NCI-H460 (cell line): ENCODE measurements at places on chromosomes 4 and X. TPM values are rescaled to one million over a fixed set of nuclear protein-coding genes. Genes with fewer than 3 reads are reported as not detected.

TEX13B gene
- total RNA-seq = not detected in 2 replicates

WAS gene
- total RNA-seq = 0.20 TPM in 1 of 2 replicates, not detected in the other

POU3F4 gene
- not detected in 2 replicates for total RNA-seq

YIPF7 gene
- total RNA-seq = not detected in 2 replicates

DDIT4L gene
- 46.5 and 48.0 TPM in 2 replicates for total RNA-seq

CFP gene
- 0.10 TPM in 1 of 2 replicates, not detected in the other for total RNA-seq

PAGE5 gene
- total RNA-seq = not detected in 2 replicates

FAAH2 gene
- 0.05 TPM in 1 of 2 replicates, not detected in the other for total RNA-seq

DNA sequence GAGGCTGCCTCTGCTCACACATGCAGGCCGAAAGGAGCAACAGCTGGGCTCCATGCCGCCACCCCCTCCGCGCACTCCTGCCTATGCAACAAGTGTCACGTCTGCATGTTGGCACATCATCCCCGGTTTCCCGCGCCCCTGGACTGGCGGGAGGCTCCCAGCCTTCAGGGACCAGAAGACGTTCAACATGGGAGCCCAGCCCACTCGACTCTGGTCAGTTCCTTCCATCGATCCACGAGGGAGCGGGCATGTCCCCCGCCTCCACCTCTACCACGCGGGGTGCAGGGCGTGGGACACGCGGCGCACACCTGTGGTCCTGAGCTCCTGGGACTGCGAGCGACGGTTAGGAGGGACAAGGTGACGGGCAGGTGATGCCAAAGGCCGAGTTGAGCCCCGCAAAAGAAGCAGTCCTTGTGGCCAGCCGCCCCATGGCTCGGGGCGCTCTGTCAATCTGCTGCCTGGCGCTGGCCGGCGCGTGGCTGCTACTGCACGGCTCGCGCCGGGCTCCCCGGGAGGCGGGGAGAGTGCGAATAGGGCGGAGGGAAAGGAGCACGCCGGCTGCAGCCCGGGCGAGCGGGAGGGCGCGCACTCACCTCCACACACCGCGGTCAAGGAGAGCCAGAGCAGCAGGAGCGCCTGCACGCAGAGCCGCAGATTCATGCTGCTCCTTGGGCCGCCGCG lies 645 bp downstream of the APLN start:
- no peak for DNase-seq

DNA sequence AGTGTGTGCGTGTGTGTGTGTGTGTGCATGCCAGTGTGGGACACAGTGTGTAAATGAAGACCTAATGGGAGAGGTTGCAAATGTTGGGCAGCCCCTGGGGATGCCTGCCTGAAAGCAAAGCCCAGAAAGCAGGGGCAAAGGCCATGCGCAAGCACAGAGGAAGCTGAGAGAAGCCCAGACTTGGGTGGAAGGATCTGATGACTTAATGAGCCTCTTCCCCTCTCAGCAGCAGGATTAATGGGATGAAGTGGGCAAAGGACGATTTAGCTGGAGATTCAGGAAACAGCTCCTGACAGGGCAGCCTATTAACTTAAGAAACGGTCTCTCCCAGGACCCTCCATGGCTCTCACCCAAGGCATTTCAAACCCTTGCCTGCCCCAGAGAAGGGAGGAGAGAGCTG lies 107.3 kb downstream of the EFNB1 start:
- no peak for DNase-seq

GRCh38 chrX:2523911-2524310 lies 23.1 kb upstream of the DHRSX start:
- DNase-seq = no peak

GRCh38 chrX:125765347-125765746 lies 400.7 kb downstream of the DCAF12L2 start:
- no peak for DNase-seq

GRCh38 chrX:134365904-134366303 lies 94.1 kb upstream of the HPRT1 start:
- DNase-seq = no peak

GRCh38 chr4:103046416-103047290 lies 27.1 kb upstream of the SLC9B1 start:
- peak; percentile 30 for DNase-seq

GRCh38 chrX:71466979-71467523 lies 65.9 kb upstream of the OGT start:
- no peak for DNase-seq

DNA sequence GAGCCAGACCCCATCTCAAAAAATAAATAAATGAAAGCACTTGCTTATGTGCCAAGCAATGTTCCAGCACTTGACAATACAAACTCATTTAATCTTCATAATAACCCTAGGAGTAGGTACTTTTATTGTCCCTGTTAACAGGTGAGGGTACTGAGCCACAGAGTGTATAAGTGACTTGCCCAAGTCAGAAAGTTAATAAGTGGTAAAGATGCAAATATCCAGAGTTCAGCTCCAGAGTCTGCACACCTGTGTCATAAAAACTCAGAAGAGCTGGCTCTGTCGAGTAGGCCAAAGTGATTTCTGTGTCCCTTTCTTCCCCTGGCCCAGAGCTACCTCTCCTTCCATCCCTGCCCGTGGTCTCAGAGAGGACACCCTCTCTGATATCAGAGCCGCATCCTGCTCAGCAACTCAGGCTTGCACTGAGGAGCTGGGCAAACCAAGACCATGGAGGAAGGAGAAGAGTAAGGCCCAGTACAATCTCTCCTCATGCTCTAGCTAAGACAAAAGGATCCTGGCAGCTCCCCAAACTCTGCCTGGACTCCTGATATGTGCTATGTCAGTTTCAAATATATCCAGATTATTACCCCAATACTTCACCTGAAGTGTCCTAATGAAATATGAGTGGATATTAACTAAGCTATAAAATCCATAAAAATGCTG lies 136.3 kb downstream of the HS6ST2 start:
- no peak for DNase-seq

DNA sequence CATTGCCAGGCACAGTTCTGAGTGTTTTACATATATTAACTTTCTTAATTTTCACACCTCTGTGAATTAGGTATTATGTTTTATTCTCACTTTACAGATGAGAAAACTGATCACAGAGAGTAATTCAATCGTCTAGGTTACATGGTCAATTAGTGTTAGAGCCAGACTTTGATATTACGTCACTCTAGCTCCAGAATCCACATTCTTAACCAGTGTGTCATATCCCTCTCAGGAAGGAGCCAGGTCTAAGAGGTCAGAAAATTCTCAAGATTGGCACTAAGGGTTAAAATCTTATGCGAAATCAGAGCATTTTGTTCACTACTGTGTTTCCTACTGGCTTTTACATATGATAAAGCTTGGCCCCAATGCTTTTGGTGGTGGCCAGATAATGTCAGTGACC lies 7.4 kb downstream of the DMP1 start:
- peak; percentile 44 for DNase-seq

DNA sequence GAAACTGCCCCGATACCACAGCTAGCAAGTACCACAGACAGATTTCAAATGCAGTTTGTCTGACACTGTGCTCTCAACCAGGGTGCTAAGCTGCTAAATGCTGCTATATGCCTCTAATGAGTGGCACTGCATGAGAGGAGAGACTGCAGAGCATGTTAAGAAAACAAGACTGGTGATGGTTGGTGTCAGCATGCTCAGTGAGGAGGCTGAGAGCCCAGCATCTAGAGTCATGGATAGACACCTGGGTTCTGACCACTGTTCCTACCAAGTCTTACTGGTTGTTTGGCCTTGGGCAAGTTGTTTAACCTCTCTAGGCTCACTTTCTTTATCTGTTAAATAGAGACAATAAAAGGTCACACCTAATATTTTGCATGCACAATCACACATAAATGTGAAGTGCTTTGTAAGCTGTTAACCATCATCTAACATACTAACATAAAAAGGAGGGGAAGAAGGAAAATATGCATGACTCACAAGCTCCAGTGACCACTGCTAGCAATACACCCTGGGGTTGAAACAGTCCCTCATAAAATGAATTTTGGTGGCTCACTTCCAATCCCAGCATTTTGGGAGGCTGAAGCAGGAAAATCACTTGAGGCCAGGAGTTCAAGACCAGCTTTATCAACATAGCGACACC lies 20.7 kb downstream of the HHIP start:
- DNase-seq = peak; percentile 27

GRCh38 chr4:175499735-175500352 lies 312.2 kb downstream of the GPM6A start:
- no peak for DNase-seq

DNA sequence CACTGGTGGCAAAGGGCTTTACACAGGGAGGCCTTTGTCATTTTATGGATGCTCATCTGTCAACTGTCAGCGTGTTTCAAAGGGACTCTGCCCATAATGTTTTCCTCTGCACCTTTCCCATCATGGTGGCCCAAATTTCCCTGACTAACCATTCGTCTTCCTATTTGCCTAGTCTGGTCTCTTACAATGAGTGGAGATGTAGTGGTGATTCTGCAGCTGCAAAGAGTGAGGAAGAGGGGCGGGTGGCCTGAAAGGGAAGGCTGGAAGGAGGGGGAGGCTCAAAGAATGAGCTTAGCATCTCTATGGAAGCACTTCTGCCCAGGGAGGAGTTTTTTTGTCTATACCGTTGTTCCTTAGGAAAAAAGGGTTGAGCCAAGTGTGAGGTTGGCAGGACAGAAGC lies 447.5 kb downstream of the NKX6-1 start:
- DNase-seq = no peak

DNA sequence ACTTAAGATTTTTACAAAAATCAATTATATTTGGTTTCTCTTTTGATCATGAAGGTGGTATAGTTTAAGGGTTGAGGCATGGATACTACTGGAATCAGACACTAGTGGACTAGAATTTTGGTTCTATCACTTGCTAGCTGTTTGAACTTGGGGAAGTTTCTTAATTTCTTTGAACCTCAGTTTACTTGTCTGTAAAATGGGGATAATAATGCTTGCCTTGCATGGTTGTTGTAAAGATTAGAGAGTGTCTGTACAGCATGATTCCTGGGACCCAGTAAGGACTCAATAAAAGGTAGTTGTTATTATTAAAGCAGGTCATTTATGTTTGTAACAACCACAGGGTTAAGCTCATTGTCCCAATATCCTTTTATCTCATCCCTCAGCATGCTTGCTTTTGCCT lies 36.0 kb downstream of the TMEM164 start:
- DNase-seq = no peak

DNA sequence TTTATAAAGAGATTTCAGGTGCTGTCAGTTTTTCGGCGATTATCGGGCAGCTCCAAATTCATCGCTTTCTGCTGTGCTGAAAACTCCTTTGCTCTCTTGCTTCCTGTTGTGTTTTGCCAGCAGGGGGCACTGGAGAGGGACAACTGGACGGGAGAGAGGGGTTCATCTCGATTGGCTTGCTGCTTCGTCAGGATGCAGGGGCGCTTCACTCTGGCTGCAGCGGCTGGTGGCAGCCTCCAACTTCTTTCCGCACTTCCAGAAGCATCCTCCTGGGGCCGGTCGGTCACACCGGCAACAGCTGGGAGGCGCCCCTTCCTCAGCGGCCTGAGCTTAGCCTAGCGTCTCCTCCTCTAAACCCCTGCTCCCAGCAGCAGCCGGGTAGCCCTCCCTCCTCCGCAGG lies 29.5 kb downstream of the MSL3 start:
- DNase-seq = no peak

DNA sequence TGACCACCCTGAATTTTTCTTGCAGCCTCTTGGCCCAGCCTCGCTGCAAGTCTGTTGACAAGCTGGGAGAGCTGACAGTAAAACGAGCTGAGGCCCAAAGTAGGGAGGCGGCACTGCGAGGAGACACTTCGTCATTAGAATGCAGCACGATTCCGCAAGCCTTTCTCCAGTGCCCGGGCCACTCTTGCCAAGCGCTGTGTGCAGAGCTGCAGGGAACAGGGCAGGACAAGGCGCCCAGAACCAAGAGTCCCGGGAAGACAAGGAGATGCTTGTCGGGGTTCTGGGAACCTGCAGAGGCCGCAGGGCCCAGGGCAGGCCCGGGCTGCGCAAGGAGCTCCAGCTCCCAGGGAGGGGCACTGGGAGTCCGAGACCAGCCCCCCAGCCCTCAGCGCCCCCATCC lies 187.1 kb downstream of the BCOR start:
- DNase-seq = no peak

- DNase-seq = no peak
Measured at GRCh38 chrX:118520216-118521206, 24.9 kb downstream of the DOCK11 start.

DNA sequence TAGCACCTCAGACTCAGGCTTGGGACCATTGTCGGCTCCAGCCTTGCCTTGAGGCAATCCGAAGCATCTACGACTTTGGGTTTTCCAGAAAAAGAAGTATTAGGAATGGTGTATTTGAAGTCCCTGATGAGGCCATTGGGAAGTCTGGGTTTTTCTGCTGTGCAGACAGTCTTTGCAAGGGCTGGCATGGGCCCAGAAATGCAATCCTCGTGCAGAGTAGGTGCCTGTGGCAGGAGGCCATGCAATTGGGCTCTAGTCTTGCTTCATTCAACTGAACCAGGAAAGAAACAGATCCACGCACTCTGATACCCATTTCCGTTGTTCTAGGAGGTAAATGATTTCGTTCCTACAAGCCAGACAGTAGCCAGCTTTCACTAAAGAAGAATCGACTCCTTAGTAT lies 12.4 kb downstream of the ZFP92 start:
- no peak for DNase-seq

DNA sequence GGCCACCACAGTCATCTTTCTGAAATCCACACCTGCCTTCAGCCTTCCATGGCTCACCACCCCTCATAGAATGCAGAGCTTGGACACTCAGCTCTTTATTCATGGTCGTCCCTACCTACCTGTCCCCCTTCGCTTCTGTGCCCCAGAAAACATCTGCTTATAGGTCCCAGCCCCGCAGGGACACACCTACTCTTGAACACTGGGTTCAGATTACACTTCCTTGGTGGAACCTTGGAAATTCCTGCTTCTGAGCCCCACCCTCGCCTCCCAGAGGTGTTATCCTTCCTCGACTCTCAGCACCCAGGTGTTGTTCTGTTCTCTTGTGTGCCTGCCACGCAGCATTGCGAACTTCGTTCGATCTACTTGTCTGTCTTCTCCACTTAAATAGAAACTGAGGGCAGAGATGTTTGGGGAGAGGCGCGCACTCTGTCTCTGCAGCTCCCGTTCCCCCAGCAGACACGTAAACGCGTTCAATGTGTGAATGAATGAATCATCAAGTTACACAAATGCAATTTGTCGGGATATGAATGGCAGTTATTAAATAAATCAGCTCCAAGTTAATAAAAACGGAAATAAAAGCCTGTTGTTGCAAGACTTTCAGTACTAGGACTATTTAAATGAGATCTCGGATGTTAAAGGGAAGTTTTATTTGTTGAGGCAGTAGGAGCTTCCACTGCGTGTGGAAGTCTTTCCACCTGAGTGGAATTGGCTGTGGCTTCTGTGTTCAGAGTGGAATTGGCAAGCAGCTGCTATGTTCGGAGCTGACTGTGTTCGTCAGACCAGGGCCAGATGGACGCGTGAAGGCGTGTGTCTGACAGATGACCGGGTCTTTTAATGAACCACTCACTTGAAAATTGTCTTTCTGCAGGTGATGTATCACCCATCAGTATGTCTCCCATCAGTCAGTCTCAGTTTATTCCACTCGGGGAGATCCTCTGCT lies 95.6 kb downstream of the STOX2 start:
- no peak for DNase-seq

- no peak for DNase-seq
Measured at GRCh38 chrX:49192722-49193328, 6.7 kb upstream of the PRICKLE3 start.

GRCh38 chr4:94695384-94695783 lies 62.4 kb upstream of the BMPR1B start:
- DNase-seq = no peak

GRCh38 chrX:151988706-151989299 lies 14.3 kb upstream of the GABRE start:
- DNase-seq = no peak

GRCh38 chr4:106650701-106651100 lies 282.1 kb upstream of the GIMD1 start:
- DNase-seq = no peak

GRCh38 chr4:55742655-55743202 lies 76.9 kb upstream of the EXOC1L start:
- DNase-seq = no peak
